Endothelial cell of coronary artery (primary cell): ENCODE measurements at places on chromosomes 16 and 17. TPM values are rescaled to one million over a fixed set of nuclear protein-coding genes. Genes with fewer than 3 reads are reported as not detected.

Gene CFAP97D1
- under 0.01 TPM in 1 of 2 replicates, not detected in the other for total RNA-seq

Gene CA7
- total RNA-seq = not detected in 2 replicates

Gene ZNF469
- total RNA-seq = 1.3 and 7.4 TPM in 2 replicates

Gene ORC6
- total RNA-seq = 7.9 and 11.2 TPM in 2 replicates

Gene DLX3
- total RNA-seq = not detected in 2 replicates

Gene MLYCD
- total RNA-seq = 2.0 and 3.2 TPM in 2 replicates

Gene TP53TG3F
- not detected in 2 replicates for total RNA-seq

Gene SLC16A13
- total RNA-seq = 0.54 and 1.4 TPM in 2 replicates

Gene KRT28
- total RNA-seq = not detected in 2 replicates

Gene CLUH
- total RNA-seq = 49.4 and 58.0 TPM in 2 replicates

Gene FGF11
- 0.09 and 0.94 TPM in 2 replicates for total RNA-seq

Gene B9D1
- 18.4 and 32.7 TPM in 2 replicates for total RNA-seq

Gene KRTAP1-1
- not detected in 2 replicates for total RNA-seq

Gene AURKB
- 16.0 and 35.2 TPM in 2 replicates for total RNA-seq
